Mesenteric fat pad (tissue), 1 donor: ENCODE measurements at places on chromosomes 6 and 20. TPM values are rescaled to one million over a fixed set of nuclear protein-coding genes. Genes with fewer than 3 reads are reported as not detected.

DNA sequence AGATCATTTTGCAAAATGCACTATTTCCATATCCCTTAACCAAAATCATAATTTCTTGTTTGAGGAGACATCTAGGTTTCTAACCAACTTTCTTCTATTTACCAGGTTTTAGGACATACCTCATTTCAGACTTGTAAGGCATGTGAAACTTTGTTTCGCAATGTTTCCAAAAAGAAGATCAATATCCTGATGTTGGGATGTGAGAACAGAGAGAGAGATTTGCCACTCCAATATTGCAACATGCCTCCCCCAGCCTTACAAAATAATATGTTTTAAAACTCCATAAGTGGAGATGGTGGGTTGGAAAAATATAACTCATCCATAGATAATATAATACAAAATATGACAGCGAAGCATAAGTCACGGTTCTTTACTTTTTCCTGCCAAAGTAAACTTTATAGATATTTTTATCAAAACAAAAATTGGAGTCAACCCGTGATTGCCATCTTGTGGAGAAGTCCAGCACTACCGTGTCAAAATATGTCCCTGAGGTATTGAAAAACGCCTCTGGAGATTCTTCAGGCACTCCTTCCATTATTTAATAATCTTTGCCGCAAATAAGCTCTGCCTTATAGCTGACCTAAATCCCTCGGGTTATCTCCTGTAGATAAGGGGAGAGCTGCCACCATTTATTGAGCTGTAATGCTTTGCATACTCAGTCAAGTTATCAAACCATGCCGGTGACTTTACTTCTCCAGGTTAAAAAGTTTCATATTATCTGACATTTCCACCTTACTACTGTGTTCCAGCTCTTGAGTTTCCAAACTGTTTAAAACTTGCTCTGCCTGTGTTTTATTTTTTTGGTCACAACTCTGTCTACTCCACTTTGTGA, 534.2 kb downstream of the HACE1 start:
- no peak for DNase-seq

DNA sequence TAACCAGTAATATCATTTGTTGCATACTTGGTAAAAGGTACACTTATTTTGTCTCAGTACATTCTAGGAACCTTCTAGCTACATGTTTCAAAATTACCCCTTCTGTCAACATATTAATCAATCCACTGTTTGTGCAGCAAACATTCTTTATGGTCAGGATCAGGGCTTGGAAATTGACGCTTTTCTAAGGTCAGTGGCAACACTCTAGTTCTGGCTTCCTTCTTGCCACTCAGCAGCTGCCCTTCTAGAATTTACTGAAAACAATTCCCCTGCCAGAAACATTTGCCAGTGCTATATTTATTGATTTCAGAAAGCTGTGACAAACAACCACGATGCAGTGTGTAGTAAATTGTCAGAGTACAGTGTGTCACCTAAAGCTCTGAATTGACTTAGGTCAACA, 84.7 kb upstream of the FBXL4 start:
- no peak for DNase-seq

DNA sequence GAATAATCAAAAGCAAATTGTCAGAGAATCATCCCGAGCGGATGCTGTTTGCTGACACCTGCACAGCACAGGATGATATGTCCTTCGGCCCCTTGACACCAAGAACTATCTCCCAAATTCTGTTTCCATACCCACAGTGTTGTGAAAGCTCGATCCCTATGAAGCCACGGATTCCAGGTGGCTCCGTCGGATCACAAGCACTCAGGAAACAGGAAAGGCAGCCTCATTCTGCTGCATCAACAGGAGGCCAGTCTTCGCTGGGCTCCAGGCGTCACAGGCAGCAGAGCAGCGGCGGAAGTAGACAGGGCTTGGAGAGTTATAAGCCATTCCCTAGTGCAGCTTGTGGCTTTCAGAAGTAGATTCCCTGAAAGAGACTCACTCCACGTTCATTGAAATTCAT, 342.3 kb downstream of the C6orf118 start:
- no peak for DNase-seq

- DNase-seq, result no peak
These were observed 130.7 kb upstream of the SIM1 start for GRCh38 chr6:100595456-100595855.

The HLA-DRB1 gene
- 133 TPM for total RNA-seq

The TP53TG5 gene
- not detected for total RNA-seq
